ENCODE measurements at places on chromosomes 3 and 15. TPM values are rescaled to one million over a fixed set of nuclear protein-coding genes. Genes with fewer than 3 reads are reported as not detected.

Gene ATP13A4
- 0.62 TPM for total RNA-seq

Gene P2RY14
- total RNA-seq = 1.5 TPM

Gene PRSS50
- 0.09 TPM for total RNA-seq

Gene SOX2
- 0.22 TPM for total RNA-seq

Gene GOLGA8R
- 3.1 TPM for total RNA-seq

Gene NR2F2
- total RNA-seq = 11.3 TPM

DNA sequence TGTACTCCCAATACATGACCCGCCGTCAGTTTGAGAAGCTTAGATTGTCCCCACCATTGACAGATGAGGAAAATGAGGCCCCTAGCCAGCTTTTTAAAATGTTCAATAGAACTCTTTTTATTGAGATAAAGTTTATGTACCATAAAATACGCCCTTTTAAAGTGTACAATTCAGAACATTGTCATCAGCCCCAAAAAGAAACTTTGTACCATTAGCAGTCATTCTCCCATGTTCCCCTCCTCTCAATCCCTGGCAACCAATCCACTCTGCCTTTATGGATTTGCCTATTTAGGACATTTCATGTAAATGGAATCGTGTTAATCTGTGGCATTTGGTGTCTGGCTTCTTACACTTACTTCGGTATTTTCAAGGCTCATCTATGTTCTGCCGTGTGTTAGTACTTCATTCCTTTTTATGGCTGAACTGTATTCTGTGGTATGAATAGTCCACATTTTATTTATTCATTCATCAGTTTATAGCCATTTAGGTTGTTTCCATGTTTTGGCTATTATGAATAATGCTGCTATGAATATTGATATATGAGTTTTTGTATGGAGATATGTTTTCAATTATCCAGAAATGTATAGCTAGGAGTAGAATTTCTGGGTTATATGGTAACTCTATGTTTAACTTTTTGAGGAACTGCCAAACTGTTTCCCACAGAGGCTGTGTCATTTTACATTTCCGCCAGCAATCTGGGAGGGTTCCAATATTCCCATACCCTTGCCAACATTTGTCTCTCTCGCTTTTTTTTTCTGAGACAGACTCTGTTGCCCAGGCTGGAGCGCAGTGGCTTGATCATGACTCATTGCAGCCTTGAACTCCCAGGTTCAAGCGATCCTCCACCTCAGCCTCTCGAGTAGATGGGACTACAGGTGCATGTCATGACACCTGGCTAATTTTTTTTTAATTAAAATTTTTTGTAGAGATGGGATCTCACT, 15.3 kb upstream of the PTPN23 start:
- H3K27ac ChIP-seq = no peak overlapping the region
- no peaks in the 10 kb centered on the region for H3K27me3 ChIP-seq
- peak; percentile 66 for DNase-seq
- H3K4me3 ChIP-seq = no peak overlapping the region
- peaks cover 3% of the 10 kb centered on the region for H3K4me1 ChIP-seq

DNA sequence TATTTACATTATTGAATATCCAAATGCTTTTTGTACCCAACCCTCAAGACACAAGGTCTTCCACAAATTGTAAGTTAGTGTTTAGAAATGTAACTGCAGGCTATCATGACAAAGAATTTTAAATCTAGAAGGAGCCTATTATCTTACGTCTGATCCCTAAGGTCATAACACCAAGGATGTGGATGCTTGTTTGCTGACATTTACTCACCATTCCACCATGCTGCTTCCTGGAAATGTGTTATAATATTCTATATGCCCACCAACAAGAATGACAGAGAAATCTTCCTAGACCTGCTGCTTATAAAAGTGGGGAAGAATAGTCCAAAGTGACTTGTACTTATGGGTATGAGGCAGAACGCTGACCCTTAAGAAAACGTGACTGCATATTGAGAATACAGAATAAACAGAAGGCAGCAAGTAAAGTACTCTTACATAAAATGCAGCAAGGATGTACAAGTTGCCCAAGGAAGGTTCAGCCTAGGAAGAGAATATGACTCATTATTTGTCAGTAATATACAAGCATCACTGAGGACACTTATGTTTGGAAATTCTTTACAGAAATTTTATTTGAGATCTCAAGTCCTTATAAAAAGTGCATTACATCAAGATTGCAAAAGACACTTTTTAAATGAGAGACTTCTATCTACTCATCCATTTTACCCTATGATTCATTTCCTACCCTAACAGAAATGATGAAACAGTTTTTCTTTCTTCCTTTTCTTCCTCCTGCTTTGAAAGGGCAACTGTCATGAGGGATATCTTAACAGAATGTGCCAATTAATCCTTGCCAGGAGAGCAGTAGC, 59.6 kb downstream of the ESYT3 start:
- DNase-seq = no peak
- no peaks in the 10 kb centered on the region for H3K27me3 ChIP-seq
- H3K27ac ChIP-seq = no peak overlapping the region
- no peak overlapping the region for H3K4me3 ChIP-seq

DNA sequence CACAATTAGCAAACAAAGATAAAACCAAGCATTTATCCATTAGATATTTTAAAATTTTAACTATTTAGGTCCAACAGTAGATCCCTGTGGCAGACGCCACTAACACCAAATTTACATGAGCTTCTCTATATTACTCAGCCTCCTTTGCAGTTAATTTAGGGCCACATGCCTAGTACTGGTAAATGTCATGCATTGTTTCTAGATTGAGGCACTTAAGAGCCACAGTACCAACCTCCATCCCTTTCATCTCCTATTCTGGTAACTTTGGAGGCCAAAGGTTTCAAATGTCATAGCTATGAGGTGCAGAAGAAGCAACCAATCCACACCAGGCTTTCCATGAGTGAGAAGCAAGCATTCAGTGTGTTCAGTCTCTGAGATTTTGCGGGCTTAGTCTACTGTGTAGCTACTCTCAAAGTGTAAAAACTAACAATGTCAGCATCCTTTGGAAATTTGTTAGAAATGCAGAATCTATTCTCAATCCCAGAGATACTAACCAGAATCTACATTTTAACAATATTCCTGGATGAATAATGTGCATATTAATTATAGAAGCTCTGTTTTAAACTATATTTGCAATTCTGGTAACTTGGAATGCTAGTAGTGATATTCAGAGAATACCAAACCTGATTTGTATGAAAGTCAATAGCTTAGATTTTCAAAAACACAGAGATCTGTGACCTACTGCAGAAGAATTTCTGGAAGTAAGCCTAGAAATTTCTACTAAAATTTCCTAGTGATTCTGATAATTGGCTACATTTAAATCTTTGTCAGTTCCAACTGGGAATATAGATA, 206.3 kb upstream of the CD96 start:
- H3K27ac ChIP-seq = no peak overlapping the region
- no peak overlapping the region for H3K4me3 ChIP-seq
- H3K36me3 ChIP-seq = no peaks in the 10 kb centered on the region

DNA sequence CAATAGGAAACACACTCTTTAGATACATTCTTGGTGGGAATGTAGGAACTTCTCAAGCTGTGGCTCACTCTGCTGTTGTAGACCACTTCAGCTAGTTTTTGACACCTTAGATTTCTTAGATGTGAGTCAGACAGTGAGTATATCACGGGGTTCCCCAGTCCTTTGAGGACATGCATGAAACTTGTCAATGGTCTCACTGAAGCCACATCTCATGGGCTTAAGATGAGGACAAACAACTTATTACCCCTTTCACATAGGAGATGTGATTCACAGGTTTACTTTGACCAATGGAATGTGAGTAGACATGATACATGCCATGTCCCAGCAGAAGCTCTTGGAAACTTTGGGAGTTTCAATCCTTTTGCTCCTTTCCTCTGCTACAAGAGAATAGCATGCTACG, 325.5 kb downstream of the CHST2 start:
- no peak for DNase-seq
- no peaks in the 10 kb centered on the region for H3K36me3 ChIP-seq
- no peak overlapping the region for H3K27ac ChIP-seq
- no peaks in the 10 kb centered on the region for H3K27me3 ChIP-seq
- no peaks in the 10 kb centered on the region for H3K4me1 ChIP-seq

DNA sequence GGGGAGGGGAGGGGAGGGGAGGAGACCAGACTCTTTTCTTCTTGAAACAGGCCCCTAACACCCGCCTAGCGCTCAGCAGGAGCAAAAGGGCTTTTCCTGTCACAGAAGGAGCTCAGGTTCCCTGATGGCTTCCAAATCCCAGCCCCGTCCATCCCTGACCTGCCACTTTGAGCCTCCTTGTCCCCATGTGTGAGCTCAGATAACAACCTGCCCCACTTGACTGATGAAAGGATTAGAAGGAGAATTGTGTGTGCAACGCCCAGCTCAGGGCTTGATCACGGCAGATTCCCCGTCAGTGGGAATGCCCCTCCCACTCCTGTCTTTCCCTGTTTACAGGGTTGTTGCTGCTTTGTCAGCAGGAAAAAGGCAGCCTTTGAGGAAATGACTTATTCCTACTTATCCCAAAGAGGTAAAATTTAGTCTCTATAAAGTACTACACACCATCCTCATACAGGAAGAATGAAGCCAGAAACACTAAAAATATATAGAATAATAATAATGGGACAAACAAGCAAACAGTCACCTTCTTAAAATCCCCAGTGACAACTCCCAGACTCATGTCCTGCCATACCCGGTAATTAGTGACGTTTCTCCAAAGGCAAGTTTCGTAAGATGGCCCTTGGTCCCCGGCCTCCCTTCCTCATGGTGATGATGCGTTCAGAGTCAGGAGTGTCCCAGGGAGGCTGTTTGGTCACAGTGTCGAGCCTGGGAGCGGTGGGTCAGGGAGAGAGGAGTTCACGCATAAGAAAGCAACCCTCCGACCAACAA, 6.1 kb upstream of the LRRC15 start:
- H3K27me3 ChIP-seq = peaks cover 26% of the 10 kb centered on the region
- H3K4me1 ChIP-seq = peaks cover 6% of the 10 kb centered on the region
- no peaks in the 10 kb centered on the region for H3K36me3 ChIP-seq

DNA sequence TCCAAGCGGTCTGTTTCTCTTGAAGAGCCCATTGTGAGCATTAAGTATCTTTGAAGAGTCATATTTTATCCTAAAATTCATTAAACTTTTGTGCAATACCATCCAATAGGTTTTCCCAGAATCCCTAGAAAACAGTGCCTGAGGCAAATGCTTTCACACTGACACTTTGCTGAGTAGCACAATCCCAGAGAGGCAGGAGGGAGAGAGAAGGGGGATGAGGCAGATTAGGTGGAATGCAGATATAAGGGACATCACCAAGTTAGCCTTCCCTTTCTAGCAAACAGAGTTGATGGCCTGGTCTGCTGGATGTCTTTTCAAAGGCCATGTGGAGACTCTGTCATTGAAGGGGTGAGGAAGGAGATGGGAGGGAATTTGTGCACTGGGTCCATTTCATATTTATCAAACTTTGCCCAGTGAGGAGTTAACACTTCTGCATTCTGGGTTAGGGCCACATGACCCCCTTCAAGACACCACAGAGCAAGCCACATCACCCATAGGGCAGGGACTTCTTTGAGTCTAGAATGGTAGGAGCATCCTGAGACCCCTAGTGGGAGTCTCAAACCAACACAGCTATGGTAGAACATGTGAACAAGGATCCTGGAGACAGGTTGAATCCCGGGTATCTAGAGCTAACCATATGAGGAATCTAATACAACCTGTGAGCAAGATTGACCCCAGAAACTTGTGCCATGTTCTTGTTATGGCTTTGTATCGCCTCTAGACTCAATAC, 32.0 kb upstream of the SEMA6D start:
- H3K27me3 ChIP-seq = no peaks in the 10 kb centered on the region
- DNase-seq = no peak
- no peak overlapping the region for H3K27ac ChIP-seq
- H3K4me3 ChIP-seq = no peak overlapping the region
- H3K36me3 ChIP-seq = no peaks in the 10 kb centered on the region
- H3K4me1 ChIP-seq = no peaks in the 10 kb centered on the region

GRCh38 chr3:119529883-119530282, 29.5 kb downstream of the CD80 start:
- DNase-seq = no peak
- H3K4me3 ChIP-seq = no peak overlapping the region
- no peaks in the 10 kb centered on the region for H3K27me3 ChIP-seq

- H3K27ac ChIP-seq = peak overlapping the region; percentile 69
- no peak overlapping the region for H3K4me3 ChIP-seq
- DNase-seq = peak; percentile 88
- H3K27me3 ChIP-seq = no peaks in the 10 kb centered on the region
- peaks cover 32% of the 10 kb centered on the region for H3K4me1 ChIP-seq
Measured at GRCh38 chr3:11509173-11510000, 134.3 kb downstream of the VGLL4 start.

DNA sequence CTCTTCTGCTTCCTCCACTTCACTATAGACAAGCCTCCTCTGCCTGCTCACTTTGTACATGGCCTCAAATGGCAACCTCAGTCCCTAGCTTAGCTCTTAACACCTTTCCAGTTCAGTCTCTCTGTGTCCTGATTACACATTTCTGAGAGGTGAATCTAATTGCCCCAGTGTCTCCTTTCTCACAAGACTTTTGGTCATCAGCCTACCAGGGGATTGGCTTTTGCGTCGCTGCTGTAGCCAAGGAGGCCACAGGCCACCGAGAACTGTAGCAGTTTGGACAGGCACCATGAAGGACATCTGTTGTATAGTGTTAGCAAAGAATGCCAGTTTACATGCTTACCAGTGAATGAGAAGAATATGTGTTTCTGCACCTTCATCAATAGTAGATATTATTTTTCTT, 8.5 kb downstream of the IREB2 start:
- H3K27me3 ChIP-seq = no peaks in the 10 kb centered on the region
- DNase-seq = no peak
- no peak overlapping the region for H3K4me3 ChIP-seq
- no peaks in the 10 kb centered on the region for H3K4me1 ChIP-seq

DNA sequence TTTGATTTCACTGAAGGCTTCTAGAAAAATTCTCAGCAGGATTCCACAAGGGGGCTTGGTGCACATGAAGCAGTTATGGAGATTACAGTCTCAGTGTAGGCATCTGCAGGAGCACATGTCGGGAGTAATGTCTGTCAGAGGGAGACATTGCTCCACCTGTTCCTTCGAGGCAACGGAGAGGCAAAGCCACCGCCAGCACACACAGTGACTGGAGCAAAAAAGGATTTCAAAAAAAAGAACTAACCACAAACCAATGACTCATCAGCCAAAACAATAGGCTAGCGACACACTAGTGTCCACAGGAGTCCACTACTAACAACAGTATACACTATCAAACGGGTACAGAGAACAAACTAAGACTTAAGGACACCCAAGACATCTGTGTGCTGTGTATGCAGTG, 68.9 kb downstream of the NPTN start:
- H3K27me3 ChIP-seq = no peaks in the 10 kb centered on the region
- DNase-seq = peak; percentile 50
- peaks cover 7% of the 10 kb centered on the region for H3K4me1 ChIP-seq
- no peak overlapping the region for H3K27ac ChIP-seq
- H3K36me3 ChIP-seq = peaks cover 39% of the 10 kb centered on the region

DNA sequence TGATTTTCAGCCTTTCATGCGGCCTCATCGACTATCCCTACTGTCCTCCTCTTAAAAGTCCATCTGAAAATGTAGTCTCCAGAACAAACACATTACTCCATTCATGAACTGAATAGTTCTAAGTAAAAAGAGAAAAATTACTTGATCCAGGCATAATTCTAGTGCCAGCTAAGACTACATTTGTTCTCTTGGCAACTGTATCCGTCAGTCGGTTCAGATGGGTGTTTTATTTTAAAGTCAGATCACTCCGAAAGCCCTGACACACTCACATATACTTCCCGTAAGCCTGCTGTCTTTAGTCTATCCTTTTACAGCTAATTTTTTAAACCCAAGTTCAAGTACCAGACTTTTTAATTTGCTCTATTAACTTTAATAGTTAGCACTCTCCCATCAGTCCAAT, 1102.7 kb downstream of the ROBO1 start:
- H3K4me3 ChIP-seq = no peak overlapping the region
- no peaks in the 10 kb centered on the region for H3K27me3 ChIP-seq
- no peak overlapping the region for H3K27ac ChIP-seq
